ENCODE measurements at places on chromosomes 4 and X.

DNA sequence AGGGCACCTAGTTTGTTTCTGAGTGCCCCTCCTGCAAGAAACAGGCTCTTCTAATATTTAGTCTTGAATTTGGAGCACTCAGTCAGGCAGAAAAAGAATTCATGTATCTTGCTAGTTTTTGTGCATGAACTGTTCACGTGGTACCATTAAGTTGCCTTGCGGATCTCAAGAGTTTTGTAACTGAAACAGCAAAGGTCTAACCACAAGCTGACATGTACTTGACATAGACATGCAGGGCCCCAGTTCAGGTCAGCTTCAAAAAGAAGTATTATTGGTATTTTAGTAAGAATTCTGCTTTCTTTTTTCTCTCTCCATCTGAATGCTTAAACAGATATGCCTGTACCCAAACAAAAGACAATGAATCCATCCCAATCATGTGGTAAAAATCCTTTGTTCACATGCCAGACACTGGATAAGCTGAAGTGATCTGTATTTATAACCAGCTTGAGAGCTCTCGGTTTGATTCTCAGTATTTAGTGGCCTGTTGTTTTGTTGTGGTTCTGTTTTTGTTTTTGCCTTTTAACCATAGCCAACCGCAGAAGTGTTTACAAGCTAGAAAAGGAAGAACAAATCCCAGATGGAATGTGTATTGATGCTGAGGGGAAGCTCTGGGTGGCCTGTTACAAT, 13.0 kb downstream of the RGN start:
- no peak for DNase-seq

DNA sequence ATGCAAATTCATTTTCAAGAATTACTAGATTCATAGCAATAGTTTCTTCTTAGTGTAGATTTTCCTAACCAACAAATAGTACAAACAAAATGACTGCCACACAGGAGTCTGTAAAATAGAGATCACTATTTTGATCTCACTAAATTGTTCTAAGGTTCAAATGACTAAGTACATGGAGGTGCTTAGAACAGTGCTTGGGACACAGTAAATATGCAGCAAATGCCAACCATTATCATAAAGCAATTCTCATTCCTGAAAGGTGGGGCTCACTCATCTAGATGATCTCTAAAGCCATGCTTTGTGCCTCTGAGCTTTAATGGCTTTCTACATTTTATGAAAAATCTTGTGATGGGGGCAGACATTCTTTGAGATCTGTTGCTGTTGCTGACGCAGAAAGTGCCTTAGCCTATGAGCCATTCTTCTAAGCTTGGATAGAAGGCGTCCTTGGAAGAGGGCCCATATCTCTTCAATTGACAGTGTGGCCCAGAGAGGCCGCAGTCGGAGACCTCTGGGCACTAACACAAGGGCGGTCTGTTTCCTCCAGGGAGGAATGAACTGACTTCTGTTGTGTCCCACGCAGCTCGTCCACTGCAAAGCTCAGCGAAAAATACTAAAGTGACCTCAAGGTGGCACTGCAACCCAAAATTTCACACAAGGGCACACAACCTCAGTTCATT, 23.5 kb downstream of the TLR10 start:
- no peak for DNase-seq

DNA sequence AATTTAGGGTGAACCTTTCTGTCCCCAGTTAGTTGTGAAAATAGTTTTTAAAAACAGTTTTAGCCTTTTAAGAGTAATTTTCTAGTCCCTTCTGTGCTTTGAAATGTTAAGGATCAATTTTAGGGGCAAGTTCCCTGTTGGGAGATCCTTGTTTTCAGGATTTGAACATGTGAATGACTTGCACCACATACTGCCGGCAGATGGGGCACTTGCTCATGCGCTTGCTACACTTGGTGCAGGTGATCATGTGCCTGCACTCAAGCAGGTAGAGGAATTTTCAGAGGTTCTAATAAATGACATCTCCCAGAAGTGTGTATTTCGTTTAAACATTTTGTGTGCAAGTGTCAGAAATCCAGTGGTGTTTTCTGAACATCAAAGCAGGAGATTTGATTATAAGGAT, 195.9 kb downstream of the CHM start:
- DNase-seq: no peak

DNA sequence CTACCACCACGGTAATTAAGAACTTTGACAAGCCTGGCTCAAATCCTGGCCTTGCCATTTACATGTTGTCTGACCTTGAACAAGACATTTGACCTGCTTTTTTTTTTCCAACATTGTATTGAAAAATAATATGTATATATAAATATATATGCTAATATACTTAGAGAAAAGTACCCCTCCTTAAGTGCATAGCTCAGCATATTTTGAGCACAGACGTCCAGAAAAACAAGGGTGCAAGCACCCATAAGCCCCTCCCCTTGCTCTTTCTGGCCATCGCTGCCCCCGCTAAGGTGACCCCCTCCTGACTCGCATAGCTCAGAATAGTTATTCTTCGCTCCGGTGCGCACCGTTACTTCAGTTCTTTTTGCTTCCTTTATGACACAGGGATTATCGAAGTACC, 742.0 kb upstream of the FRG1 start:
- DNase-seq: no peak

GRCh38 chr4:122686691-122687090, 45.8 kb upstream of the BBS12 start:
- DNase-seq: no peak

DNA sequence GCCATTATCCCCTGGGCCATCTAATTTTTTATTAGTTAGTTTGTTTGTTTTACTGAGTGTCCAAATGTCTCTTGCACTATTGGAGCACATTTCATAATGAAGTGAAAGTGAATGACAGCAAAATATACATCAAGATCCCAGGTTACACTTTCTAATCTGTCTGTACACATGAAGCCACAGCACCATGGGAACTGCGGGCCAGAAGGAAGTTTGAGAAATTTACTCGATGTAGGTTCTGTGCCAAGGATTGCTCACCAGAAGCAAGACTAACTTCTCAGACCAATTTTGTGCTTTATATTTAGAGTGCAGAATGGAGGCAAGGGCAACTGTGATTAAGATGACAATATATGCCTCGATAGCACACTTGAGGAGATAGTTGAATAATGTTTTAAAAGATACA, 258.0 kb downstream of the COL25A1 start:
- no peak for DNase-seq

GRCh38 chr4:109547394-109547793, 12.7 kb upstream of the MCUB start:
- no peak for DNase-seq

DNA sequence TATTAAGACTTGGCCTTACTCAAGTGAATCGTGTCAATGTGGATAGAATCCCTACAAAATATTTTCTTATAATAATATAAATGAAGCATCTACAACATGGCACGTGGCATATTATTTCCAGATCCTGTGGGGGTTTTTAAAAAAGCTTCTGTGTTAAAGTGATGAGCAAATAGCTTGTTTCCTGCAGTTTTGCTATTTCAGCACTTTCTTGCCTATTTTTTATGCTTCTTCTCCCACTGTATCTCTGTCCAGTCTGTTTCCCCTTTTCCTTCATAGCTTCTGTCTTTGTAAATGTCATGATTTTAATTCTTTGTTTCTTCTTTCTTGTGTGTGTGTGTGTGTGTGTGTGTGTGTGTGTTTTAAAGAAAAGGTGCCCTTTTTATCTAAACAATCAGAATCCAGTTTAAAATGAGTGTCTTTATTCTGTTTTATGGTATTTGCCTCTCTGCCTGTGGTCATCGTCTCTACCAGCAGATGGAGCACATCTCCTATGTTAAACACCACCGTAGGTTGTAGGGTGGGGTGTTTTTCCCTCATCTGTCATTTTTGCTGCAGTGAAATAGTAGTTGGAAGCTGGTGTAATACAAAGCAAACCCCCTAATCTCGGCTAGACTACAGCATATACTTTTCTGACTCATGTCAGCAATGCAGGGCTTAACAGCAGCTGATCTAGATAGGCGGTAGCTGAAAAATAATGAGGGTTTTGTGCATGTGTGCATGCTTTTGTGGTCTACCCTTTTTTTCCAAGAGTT, 33.1 kb downstream of the FTHL17 start:
- no peak for DNase-seq

DNA sequence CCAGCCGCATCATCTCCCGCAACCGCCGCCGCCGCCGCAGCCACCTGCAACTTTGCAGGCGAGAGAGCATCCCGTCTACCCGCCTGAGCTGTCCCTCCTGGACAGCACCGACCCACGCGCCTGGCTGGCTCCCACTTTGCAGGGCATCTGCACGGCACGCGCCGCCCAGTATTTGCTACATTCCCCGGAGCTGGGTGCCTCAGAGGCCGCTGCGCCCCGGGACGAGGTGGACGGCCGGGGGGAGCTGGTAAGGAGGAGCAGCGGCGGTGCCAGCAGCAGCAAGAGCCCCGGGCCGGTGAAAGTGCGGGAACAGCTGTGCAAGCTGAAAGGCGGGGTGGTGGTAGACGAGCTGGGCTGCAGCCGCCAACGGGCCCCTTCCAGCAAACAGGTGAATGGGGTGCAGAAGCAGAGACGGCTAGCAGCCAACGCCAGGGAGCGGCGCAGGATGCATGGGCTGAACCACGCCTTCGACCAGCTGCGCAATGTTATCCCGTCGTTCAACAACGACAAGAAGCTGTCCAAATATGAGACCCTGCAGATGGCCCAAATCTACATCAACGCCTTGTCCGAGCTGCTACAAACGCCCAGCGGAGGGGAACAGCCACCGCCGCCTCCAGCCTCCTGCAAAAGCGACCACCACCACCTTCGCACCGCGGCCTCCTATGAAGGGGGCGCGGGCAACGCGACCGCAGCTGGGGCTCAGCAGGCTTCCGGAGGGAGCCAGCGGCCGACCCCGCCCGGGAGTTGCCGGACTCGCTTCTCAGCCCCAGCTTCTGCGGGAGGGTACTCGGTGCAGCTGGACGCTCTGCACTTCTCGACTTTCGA, 654 bp downstream of the ATOH1 start:
- DNase-seq: no peak

DNA sequence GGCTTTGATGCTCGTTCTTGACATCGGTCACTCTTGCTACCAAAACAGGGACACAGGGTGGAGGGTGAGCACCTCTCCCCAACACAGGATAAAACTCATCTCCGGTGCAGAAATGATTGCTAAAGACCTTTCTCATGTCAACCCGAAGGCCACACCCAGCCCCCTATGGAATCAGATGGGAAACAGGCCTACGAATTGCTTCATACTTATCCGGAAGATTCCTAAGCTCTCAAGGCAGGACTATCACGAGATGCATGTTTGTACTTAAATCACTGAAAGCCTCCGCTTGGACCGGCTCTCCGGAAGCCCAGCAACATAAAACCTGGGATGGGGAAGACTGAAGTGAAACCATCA, 74.9 kb downstream of the MTMR1 start:
- no peak for DNase-seq

- no peak for DNase-seq
Measured at GRCh38 chr4:114782415-114783214, 184.0 kb downstream of the UGT8 start.

DNA sequence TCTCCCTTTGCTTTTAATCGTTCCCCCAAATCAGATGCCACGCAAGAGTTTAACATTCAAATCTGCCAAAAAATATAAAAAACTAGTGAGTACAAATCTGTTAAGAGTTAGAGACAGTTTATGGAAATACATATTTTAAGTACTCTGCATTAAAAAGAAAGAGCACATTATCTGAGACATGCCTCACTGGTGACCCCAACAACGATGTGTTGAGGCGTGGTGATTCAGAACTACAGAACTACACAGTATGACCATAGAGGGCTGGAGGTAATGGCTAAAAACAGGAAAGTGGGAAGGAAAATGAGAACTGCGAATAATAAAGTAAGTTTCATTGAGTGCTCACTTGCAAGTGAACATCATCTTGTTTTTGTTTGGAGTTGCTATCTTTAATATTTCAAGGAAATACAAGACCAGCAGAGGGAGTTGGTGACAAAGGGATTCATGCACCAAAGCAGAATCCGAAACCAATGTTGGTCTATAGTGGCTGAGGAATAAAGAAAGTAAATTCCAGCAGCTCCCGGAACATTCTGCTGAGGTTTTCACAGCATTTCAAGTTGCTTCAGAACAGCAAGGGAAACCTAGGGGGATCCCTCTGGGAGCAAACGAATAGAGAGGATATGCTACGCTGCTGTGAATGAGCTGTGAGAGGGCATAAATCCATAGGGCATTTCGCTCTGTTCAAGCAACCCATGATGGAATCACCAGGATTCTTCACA, 92.2 kb downstream of the DCHS2 start:
- DNase-seq: no peak

GRCh38 chr4:98641376-98641775, 17.0 kb downstream of the TSPAN5 start:
- DNase-seq: no peak

GRCh38 chr4:41427306-41427882, 110.6 kb upstream of the LIMCH1 start:
- no peak for DNase-seq

GRCh38 chrX:119495734-119496726, 27.8 kb downstream of the SLC25A5 start:
- no peak for DNase-seq

DNA sequence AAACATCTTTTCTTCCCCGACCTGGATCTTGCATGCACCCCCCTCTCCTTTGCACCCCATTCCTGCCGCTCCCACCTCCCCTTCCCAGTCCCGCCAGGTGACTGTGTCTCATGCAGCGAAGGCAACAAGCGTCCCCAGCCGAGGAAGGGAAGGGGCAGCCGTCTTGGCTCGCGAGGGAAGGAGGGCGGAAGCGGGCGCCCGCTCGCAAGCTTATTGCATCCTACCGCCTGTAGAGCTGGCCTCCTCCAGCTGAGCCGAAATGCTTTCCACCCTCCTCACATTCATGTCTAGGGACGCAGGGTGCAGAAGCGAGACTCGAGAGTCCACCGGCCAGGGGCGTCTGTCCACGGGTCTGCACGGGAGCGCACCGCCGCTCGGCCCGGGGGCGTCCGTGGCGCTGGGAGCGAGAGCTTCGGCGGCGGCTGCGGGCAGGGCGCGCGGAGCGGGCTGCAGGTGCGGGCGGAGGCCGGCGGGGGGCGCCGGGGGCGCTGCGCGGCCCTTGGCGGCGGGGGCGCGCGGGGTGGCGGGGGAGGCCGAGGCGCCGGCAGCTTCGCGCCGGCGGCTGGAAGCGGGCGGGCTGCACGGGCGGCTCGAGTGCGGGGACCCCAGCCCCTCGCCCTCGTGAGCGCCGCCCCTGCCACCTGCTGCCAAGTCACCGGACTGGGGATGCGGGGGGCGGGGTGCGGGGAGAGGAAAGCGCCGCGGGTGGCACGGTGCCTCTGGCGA, at the start of gene KCNIP4:
Gene KCNIP4 (minus strand): TSS at position 426 of the 726 bp plus-strand sequence.
- no peak for DNase-seq

GRCh38 chr4:10034612-10035104, 13.4 kb upstream of the SLC2A9 start:
- DNase-seq: no peak

DNA sequence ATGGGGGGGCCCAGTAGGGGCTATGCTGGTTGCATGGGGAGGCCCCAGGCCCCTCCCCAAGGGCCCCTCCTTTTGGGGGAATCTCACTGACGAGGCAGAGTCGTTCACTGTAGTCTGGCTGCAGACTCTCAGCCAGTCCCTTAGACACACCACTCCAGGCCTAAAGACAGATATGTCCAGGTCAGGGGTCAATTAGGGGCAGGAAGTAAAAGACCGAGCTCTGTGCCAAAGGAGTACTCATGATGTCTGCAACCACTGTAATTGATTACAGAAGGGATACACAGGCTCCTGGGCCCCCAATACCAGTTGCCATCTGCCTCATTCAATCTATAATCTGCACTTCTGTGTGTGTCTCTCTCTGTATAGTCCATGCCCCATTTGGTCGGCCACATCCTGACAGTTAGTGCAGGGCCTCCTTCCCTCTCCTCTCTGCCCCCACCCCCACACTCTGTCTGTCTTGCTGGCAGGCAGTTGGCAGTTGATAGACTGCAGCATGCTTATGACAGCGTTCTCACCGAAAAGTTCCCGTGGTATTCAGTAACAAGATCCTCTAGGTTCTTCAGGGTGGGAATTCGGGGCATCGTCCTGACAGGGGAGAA, 1.3 kb upstream of the CXorf65 start:
- no peak for DNase-seq

Data from thoracic aorta (tissue), 2 donors.